ENCODE measurements at places on chromosomes 13 and 19.

DNA sequence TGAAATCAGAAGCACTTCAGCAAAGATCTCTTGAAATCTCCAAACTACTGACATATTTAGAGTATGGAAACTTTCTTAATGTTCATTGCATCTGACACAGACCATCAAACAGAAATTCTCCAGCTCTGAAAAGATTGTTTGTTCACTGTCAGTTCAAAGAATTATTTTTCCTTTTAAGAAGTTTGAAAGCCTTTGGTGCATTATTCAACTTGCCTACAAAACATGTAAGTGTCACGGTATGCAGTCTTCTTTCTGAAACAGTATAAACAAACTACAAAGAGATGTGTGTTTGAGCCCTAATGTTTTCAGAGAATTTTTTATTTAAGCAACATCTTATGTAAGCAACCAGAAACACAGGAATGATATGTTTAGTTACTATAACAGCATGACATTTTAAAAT is 125.4 kb downstream of the FGF14 start:
- DNase-seq = no peak

DNA sequence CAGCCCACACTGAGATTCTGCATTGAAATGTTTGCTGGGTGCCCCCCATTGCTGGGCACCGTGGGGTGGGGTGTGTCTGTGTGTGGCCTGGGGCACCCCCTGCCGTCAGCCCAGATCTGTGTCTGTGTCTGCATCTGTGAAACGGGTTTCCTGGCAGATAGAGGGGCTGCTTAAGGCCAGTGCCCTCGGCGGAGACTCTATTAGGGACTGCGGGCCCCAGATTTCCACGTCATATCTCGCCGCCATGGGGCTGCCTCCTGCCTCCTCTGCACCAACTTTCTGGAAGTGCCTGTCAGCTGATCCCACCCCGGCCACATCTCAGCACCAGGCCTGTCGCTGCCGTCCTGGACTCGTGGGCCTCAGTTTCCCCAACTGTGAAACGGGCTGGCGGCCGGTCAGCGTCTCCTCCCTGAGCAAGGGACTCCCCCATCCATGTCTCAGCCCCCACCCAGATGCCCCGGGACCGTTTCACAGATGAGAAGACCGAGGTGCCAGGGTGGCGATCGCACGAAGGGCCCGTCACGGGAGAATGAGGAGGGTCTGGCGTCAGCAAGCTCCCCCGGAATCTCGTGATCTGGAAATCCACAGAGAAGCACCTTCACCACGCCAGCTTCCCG is 21.4 kb downstream of the ARID3A start:
- DNase-seq = no peak

GRCh38 chr19:29812080-29812880 is 489 bp downstream of the CCNE1 start:
- DNase-seq = peak; percentile 8

GRCh38 chr19:48724796-48725753 is 5.5 kb upstream of the MAMSTR start:
- DNase-seq = no peak

DNA sequence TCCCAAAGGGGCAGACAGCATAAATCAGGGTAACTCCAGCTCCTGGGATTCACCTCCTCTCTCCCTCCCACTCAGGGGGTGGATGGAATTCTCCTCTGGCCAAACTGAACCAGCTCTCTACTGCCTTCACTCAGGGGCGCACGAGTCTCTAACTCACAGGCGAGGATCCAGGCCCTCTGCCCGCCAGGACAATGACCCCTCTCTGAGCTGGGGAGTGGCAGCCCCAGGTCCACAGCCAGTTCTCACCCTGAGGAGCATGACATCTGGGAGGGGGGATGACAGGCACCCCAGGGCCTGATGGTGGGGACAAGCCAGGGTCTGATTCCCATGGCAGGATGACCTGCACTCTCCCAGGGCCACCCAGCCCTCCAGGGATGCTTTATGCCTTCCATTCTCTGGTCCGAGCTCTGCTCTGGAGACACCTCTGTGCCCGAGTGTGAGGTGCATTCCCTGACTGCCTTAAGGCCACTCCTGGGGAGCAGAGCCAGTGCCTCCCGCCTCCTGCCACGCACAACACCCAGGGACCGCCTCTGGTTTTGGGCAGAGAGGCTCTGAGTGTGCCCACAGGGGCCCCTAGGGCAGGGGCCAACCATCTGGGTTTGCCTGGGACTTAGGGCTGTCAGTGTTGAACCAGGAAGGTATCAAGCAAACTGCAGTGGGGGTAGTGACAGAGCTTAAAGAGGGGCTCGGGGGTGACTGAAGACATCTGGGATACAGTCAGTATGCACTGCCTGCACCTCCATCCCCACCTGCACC is 66.2 kb downstream of the GNG7 start:
- no peak for DNase-seq

DNA sequence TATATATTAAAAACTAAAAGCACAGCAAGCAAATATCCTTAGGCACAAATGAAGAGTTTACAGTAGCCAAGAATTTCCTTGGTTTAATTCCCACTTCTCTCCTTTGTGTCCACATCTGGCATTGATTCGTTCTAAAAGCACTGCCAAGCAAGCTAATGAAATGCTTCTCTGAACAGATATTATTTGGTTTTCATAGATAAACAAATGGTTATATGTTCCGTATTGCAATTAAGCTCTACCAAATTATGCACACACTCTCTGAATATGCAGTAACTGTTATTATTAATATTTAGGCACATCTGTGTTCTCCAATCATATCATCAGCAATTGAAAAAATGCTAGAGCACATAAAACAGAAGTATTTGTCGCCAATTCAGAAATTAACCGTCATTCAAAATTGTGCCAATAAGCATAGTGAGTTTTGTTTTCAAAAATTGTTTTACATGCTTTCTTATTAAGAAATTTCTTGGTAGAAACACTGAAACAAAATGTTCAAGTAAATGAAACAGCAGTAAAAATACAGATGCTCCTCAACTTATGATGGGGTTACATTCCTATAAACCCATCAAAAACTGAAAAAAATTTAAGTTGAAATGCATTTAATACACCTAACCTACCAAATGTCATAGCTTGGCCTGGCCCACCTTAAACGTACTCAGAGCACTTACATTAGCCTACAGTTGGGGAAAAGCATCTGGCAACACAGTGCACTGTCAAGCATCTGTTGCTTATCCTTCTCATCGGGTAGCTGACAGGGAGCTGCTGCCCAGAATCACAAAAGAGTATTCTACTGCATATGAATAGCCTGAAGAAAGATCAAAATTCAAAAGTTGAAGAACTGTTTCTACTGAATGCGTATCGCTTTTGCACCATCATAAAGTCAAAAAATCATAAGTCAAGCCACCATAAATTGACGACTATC is 2134.7 kb downstream of the PCDH9 start:
- DNase-seq = no peak

DNA sequence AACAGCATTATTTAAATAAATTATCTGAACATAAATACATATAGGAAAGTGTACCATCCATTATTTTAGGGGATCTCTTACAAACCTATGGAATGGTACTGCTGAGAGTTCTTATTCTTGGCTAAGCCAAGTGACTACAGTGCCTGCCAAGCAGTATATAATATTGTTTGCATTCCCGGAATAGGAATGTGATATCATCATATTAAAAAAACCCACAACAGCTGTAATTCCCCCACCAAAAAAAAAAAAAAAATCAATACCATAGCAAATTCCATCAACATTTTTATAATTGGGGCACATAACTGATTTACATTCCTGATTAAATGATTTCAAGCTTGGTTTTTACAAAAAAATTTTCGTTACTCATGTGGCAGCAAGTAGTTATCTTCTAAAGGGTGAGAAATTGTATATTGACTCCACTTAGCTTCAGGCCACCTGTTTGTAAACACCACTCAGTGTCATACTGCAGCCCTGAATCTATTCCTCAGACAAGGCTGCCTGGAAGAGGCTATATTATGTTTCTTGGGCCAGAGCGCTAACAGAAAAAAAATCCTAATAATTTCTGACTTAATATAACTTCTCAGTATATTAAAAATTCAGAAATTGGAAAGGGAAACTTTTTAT is 278.1 kb downstream of the DNAJC15 start:
- DNase-seq = no peak

GRCh38 chr19:7932276-7932929 is 6.5 kb upstream of the CTXN1 start:
- no peak for DNase-seq

- DNase-seq = no peak
These were observed 25.5 kb upstream of the SACS start for GRCh38 chr13:23458989-23459388.

- no peak for DNase-seq
These were observed 38.3 kb downstream of the DNAJC15 start for GRCh38 chr13:43061496-43062280.

DNA sequence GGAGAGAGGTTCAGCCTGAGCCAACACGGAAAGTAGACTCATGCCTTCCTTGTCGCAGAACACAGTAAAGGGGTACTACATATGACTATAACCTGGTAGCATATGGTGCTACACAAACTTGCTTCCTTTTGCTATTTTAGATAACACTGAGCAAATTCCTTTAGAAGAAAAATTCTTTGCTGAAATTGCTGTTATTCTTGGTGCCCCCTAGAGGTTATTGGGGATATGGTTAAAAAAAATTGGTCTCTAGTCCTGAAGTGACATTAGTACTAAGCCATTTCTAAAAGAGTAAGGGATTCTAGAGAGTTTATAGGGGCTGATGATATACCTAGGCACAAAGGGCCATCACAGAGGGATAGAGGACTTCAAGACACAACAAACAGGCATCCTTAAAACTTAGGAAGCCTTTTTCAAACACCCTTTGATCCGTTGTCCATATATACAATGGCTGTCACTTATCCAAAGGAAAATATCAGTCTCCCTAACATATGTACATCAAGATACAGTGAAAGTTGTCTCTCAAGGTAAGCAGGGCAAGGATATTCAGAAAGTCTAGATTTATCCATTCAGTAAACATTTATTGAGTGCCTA is 13.9 kb upstream of the HS6ST3 start:
- DNase-seq = no peak

GRCh38 chr13:32381539-32381938 is 46.4 kb downstream of the N4BP2L1 start:
- DNase-seq = no peak

DNA sequence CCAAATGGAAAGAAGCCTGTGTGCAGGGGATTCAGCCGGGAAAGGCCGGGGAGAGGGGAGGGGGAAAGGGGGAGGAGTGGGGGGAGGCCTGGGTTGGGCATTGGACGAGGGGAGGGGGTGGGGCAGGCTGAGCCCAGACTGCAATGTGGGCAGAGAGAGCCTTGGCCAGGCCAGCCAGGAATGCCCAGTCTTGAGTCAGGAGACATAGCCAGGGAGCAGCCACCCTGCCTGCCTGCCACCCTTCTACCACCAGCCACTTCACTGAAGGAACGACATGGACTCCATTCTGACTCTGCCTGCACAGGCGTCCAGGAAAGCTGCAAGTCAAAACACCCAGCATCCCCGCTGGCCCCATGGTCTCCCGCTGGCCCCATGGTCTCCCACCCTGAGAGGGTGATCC is 498 bp downstream of the PROZ start:
- no peak for DNase-seq

GRCh38 chr13:88840085-88840484 is 1168.9 kb downstream of the SLITRK5 start:
- no peak for DNase-seq

DNA sequence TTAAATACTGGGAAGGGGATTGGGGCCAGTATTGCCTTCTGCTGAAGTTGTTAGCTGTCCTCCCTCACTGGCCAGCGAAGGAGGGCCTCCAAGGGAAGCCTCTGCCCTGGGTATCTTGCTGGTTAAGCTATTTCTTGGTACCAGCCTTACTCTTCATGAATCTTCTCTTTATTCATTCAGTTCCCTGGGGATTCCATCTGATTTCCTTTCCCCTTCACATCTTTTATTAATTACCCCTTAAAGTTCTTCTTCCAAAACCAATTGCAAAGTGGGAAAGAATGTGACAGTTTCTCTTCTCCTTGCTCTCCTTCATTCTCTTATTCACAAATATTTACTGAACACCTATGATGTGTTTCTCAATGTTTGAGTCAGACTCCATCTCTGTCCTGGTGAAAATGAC is 36.7 kb upstream of the STK24 start:
- no peak for DNase-seq

- no peak for DNase-seq
These were observed 31.4 kb upstream of the MPHOSPH8 start for GRCh38 chr13:19601749-19602725.

Data from activated T-helper 1 cell treated with Interleukin-2 at 50 U/mL for 16 hours (primary cell).